Cortex of kidney (tissue), 1 donor: ENCODE measurements at places on chromosomes 4 and X.

- no peak for DNase-seq
These were observed 923.3 kb downstream of the FAT4 start for GRCh38 chr4:126238013-126238412.

- DNase-seq: no peak
These were observed 802 bp downstream of the ADGRG2 start for GRCh38 chrX:19121466-19121865.

DNA sequence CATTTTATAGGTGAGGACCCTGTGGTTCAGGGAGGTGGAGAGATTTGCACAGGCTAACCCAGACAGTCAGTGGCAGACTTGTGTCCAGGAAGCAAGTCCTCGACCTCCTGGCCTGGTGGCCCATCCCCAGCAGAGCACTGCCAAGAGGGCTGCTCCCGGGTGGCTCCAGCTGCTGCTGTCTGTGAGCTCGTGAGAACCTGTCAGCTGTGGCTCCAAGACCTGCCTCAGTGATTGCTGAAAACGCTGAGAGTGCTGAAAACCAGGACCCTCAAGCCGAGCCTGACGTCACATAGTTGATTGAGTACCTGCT lies 74.2 kb downstream of the RTL9 start:
- peak; percentile 4 for DNase-seq

- no peak for DNase-seq
These were observed 6.9 kb upstream of the ETDC start for GRCh38 chrX:135302269-135302873.

DNA sequence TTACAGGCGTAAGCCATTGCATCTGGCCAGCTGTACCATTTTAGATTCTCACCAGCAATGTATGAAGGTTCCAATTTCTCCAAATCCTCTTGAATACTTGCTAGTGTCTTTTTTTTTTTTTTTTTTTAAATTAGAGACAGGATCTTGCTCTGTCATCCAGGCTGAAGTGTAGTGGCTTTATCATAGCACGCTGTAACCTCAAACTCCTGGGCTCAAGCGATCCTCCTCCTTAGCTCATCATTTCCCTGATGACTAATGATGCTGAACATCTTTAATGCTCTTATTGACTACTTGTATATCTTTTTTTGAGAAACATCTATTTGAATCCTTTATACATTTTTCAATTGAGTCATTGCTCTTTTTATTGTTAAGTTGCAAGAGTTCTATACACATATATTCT lies 40.3 kb downstream of the HDAC8 start:
- no peak for DNase-seq

DNA sequence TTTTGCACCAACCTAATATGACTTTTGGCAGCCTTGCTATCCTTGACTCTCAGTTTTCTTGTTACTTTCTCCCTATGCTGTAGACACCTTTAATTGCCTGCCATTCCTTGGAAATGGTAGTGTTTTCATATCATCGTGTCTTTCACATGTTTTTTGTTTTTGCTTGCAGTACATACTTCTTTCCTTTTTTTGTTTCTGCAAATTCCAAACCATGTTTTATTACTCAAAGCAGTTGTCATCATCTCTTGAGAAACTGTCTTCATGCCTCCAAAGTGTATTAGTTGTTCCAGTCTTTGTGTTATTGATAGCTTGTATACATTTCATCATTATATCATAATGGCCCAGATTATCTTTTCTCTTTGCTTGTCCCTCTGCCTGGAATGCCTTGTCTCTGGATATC lies 57.1 kb downstream of the PDLIM5 start:
- DNase-seq: no peak

DNA sequence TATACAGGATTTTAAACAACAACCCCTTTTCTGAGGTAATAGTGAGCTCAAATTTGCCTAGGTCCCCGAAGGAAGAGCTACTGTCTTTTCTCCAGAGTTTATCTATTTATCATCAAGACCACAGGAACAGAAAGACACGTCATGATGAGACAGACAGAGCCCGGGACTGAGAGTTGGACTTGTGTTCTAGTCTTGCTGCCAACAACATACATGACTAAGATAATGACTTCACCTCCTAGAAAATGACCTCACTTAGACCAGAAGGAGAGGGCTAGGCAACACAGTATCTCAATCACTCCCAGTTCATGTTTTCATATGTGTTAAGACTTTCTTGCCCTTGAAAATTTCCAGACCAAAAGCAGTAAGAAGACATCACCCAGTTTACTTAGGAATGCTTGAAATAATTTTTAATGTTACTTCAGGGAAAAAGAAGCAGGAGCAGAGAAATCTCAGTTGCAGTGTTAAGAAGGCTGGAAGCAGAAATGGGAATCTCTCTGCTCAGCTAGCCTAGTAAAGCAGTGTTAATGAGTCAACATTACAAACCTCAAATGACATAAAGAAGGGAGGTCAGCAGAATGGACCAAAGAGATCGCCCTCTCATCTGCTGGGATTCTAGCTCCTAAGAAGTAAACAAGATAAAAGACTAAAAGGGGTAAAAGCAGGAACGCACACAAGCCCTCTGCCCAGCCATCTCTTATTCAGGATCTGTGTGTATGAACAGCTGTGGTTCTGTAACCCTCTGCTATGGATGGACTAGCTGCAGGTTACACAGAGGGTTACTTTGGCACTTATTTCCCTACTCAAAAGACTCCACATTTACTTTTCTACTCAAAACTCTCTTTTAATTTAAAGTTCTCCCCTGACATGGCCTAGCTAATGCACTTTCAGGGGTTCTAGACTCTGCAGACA lies 24.8 kb downstream of the PDGFC start:
- DNase-seq: no peak

- no peak for DNase-seq
These were observed 85.0 kb downstream of the SCFD2 start for GRCh38 chr4:53280846-53281245.

- no peak for DNase-seq
These were observed 20.2 kb downstream of the FBXW7 start for GRCh38 chr4:152515678-152516077.

GRCh38 chr4:85419103-85419502 lies 55.8 kb upstream of the ARHGAP24 start:
- DNase-seq: no peak

DNA sequence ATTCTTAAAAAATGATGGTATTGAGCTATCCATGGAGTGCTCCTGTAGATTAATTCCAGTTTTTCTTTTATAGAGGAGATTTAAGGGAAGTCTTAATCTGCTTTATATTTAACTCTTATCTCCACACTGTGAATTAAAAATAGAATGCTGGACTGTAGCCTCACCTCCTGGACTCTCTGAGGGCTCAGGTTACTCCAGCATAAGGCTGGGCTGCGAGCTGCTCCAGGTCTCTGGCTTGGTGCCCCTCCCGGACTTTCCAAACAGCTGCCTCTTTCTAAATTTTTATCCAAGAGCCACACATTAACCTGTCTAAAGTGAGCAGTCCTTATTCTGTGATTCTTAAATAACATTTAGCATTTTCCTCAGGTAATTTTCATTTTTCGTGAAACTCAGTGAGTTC lies 218.7 kb upstream of the JADE1 start:
- DNase-seq: no peak

DNA sequence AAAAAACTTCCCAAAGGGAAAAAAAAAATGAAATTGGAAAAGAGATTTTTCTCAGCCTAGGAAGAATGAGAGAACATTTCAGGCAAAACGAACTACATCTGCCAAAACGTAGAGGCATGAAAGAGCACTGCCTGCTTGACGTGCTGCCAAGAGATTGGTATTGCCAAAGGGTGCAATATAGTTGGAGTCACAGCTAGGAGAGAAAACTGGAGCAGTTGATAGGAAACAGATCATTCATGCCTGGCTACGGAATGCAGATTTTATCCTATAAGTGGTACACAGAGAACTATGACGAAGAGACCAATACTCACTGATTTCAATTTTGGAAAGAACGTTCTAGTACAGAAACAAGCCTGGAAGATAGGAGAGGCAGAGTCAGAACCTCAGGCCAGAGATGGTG lies 68.4 kb upstream of the IQCM start:
- DNase-seq: no peak

- DNase-seq: no peak
These were observed 53.6 kb downstream of the HTT start for GRCh38 chr4:3128058-3128457.
